ENCODE measurements at places on chromosomes 3 and 15.

- no peak for DNase-seq
Observed at GRCh38 chr15:34109797-34110663, 8.1 kb downstream of the PGBD4 start.

- no peak for DNase-seq
Observed at GRCh38 chr3:11283139-11283475, 10.9 kb downstream of the ATG7 start.

DNA sequence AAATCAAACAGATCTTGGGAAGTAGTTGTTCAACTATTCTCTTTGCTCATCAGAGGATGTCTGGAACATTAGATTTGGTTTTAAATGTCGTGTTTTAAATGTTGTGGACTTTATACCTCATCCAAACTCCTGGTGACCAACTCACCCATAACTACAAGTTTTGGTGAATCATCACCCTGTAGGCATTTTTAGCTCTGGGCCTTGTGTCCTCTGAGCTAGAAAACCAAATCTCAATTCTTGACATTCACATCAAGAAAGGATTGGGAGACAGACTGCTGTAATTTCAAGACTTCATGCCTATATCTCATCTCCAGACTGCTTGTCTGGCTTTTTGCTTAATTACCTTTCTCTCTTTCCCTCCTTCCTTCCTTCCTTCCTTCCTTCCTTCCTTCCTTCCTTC is 228.5 kb upstream of the ROBO2 start:
- DNase-seq = no peak

DNA sequence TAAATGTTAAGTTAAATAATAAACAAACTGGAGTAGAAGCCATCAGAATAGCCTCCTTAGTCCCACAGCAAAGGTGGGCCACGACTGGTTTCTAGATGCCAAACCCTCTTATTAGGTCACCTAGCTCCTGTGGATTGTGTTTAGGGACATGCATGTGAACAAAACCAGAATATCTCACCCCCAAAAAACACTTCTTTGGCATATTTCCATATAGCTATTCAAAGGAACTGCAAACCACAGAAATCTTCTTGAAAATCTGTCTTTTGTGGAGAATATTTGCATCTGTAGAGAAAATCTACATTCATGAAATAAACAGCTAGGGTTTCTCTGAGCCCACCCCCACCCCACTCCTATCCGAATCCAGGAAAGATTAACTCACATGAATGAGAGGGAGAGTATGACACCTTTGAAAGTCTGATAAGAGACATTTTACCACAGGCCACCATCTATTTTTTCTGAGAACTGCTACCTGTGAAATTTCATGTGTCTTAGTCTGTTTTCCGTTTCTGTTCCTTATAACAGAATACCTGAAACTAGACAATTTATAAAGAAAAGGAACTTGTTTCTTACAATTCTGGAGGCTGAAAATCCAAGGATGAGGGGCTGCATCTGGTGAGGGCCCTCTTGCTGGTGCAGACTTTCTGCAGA is 159.4 kb downstream of the NEK10 start:
- DNase-seq = no peak

DNA sequence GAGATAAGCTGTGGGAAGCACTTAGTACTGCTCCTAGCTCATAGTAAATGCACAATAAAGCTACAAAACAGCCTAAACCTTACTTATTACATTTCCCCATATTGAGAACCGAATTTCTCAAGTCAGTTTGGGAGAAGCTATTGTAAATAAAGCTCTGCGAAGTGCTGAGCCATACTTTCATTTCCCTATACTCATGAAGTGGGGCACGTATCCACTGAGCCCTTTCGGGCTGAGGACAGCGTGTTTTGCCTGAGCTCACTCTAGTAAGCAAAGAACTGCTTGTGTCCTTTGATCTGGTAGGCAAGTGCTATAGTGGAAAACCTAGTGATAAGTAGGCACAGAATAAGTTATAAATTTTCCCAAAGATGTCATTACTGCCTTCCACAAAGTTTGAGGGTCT is 165.0 kb downstream of the RSL24D1 start:
- no peak for DNase-seq

GRCh38 chr15:39511000-39511915 is 69.6 kb upstream of the THBS1 start:
- peak; percentile 84 for DNase-seq

GRCh38 chr3:113436809-113437208 is 4.5 kb downstream of the CFAP44 start:
- no peak for DNase-seq

Measured in sigmoid colon (tissue), 7 donors.